Activated naive CD4-positive, alpha-beta T cell treated with anti-CD3 and anti-CD28 coated beads for 36 hours (primary cell): ENCODE measurements at places on chromosomes 2 and 18.

GRCh38 chr2:105254531-105255210, 13.1 kb downstream of the GPR45 start:
- no peak for DNase-seq

- DNase-seq: peak; percentile 13
Observed at GRCh38 chr18:75364512-75365253, 62.8 kb downstream of the SMIM21 start.

DNA sequence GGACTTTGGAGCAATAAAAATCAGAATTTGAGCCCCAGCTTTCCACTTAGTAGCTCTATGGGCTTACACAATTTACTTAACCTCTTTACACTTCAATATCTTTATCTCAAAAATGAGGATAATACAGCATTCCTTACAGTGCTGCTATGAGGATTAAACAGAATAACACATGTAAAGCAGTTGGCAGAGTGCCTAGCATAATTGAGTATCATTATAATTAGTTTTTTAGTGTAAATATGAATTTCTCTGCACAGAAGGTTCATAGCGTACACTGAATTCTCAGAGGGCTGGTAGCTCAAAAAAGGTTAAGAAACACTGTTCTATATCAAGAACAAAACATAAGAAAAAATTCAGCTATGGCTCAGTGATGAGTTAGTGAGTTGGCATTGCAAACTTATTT, 190.4 kb upstream of the CYP26B1 start:
- DNase-seq: no peak

DNA sequence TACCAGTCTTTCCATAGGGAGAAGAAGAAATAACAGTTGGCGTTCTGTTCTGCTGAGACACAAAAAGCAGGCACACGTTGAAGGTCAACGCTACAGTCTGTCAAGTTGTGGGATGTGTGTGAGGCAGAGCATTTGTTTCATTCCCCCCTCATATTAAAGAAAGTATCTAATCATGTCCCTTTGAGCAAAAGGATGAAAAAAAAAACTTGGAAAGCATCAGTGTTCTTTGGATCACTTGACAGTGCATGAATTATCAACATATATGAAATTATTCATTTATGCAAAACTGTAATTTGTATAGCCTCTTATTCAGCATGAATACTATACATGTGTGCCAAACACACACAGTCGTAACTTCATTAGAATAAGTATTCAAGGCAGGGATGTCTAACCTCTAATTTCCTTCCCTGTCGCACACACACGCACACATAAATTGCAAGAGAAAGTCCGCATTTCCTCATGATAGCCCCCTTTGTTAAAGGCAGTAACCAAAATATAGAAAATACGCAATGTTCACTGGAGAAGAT, 228.6 kb downstream of the RND3 start:
- no peak for DNase-seq

GRCh38 chr2:120607506-120607905, 128.2 kb upstream of the GLI2 start:
- DNase-seq: no peak

GRCh38 chr2:222358876-222359275, 60.1 kb upstream of the PAX3 start:
- no peak for DNase-seq
